ENCODE measurements at places on chromosomes 13 and 19. TPM values are rescaled to one million over a fixed set of nuclear protein-coding genes. Genes with fewer than 3 reads are reported as not detected.

GRCh38 chr19:18063463-18063862 is 23.3 kb downstream of the IL12RB1 start:
- H3K27ac ChIP-seq, result no peak overlapping the region
- DNase-seq, result no peak
- H3K27me3 ChIP-seq, result no peaks in the 10 kb centered on the region
- H3K4me1 ChIP-seq, result peaks cover under 1% of the 10 kb centered on the region
- H3K4me3 ChIP-seq, result no peak overlapping the region

GRCh38 chr13:112849500-112849899 is 119.5 kb upstream of the MCF2L start:
- no peak overlapping the region for H3K4me3 ChIP-seq
- H3K36me3 ChIP-seq, result peaks cover 50% of the 10 kb centered on the region
- no peaks in the 10 kb centered on the region for H3K27me3 ChIP-seq
- no peak for DNase-seq
- peaks cover 3% of the 10 kb centered on the region for H3K4me1 ChIP-seq
- no peak overlapping the region for H3K27ac ChIP-seq

DNA sequence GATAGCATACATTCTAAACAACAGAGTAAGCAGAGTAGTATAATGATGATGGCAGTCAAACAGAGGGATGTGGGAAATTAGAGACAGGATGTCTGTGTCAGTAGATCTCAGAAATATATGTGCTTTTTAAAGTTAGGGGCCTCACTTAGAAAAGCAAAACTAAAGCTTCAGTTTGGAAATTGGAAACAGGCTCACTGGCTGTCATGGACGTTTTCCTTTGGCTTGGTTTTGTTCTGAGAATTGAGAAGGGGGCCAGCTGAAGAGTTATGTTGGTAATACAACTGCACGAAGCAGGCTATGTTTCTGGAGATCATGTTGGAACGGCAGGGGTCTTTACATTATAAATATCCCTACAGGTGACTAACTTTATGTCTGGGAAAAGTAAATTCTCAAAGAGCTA is 261.3 kb downstream of the LMO7 start:
- H3K27me3 ChIP-seq, result peaks cover 8% of the 10 kb centered on the region
- no peak for DNase-seq
- H3K4me1 ChIP-seq, result no peaks in the 10 kb centered on the region
- no peak overlapping the region for H3K27ac ChIP-seq
- H3K4me3 ChIP-seq, result no peak overlapping the region

DNA sequence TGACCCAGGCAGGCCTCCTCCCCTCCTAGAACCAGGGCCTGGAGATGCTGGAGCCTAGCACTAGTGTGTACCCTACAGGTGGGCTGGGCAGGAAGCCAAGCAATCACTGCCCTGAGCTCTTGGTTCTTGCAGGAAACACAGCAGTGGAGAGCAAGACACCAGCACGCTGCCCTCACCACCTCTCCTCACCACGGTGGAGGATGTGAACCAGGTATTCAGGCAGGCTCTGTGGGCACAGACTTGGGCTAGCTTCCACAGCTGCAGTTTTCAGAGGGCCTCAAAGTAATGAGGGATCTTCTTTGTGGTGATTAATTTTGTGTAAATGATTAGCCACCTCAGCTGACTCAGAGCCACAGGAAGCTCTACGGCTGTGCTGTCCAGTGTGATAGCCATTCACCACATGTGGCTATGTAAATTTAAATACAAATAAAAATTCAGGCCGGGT is 13.6 kb upstream of the GPI start:
- H3K36me3 ChIP-seq, result peaks cover 4% of the 10 kb centered on the region
- H3K27ac ChIP-seq, result peak overlapping the region; percentile 81
- DNase-seq, result no peak
- H3K27me3 ChIP-seq, result no peaks in the 10 kb centered on the region

DNA sequence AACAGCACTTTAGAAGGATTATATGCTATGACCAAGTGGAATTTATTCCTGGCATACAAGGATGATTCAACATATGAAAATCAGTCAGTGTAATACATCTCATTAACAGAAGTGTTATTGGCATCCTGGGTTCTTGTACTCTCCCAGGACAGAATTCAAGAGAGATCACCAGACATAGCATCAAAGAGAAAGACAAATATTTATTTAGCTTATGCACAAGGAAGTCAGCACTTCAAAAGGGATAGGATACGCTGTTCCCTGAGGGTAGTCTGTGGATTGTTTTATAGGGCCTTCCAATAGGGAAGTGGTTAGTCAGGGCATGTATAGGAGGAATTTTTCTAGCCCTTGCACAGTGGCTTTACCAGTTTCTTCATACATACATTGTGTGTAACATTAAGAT is 1238.0 kb downstream of the PCDH17 start:
- no peaks in the 10 kb centered on the region for H3K4me1 ChIP-seq
- H3K27ac ChIP-seq, result no peak overlapping the region
- no peaks in the 10 kb centered on the region for H3K36me3 ChIP-seq
- no peak overlapping the region for H3K4me3 ChIP-seq
- H3K27me3 ChIP-seq, result no peaks in the 10 kb centered on the region

The LAIR2 gene
- 77.7 TPM for total RNA-seq

All from activated T-helper 2 cell treated with anti-CD3 and anti-CD28 coated beads, Interferon-gamma antibody, Interleukin-2, Interleukin-4, amounts not matched to agents 10 μg/mL and 5 μg/mL and 100 μg/mL, durations not matched to agents 14 hours and 24 hours and 36 hours (primary cell).